Muscle of leg (tissue), 16 donors: ENCODE measurements at places on chromosomes 7 and 10. TPM values are rescaled to one million over a fixed set of nuclear protein-coding genes. Genes with fewer than 3 reads are reported as not detected.
A peak's percentile ranks its signal among the peaks of the same experiment; 100 is the strongest.

The PRSS1 gene
- not detected for total RNA-seq

The CPA1 gene
- 3.6 TPM for total RNA-seq

The KCNH2 gene
- total RNA-seq = 9.7 TPM

The COL13A1 gene
- 12.5 TPM for total RNA-seq

The ADRB1 gene
- total RNA-seq = 0.09 TPM

The PSD gene
- total RNA-seq = 6.1 TPM

The TMEM229A gene
- not detected for total RNA-seq

The MKX gene
- total RNA-seq = 14.7 TPM

GRCh38 chr7:31007634-31008033 is 43.9 kb downstream of the GHRHR start:
- no peaks in the 10 kb centered on the region for H3K27me3 ChIP-seq
- no peak overlapping the region for H3K27ac ChIP-seq
- no peak overlapping the region for H3K4me3 ChIP-seq

DNA sequence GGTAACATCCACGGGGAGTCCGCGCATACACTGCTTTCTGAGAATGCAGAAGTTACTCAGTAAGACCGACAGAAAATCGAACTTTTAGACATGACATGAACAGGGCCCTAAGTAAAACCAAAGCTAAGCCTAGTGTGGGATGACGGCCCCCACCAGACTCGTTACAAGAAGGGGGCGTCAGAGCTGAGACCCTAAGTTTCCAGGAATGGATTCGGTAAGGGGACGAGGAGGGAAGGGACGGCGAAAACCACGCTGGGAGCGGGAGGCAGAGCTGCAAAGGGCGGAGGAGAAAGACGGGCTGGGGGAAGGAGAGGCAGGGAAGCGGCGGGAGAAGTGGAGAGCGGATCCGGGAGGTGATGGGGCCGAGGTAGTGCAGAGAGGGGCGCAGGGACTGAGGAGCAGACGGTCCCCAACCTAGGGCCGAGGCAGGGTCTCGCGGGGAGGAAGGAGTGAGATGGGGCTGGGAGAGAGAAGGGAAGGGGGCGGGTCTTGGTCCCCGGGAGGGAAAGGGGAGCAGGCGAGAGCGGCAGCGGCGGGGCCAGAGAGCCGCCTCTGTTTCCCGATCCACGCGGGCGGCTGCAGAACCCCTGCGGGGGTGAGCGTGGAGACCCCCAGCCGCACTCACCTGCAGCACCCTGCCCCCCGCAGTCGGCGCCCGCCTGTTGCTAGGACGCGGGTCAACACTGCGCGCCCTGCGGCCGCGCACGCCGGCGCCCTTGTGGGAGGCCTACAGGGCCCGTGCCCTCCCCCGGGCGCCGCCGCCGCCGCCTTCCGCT is 513 bp downstream of the ODAD2 start:
- peak overlapping the region; percentile 65 for H3K27ac ChIP-seq
- no peaks in the 10 kb centered on the region for H3K36me3 ChIP-seq
- DNase-seq = peak; percentile 69
- H3K4me3 ChIP-seq = peak overlapping the region; percentile 59
- peaks cover 3% of the 10 kb centered on the region for H3K4me1 ChIP-seq
- H3K27me3 ChIP-seq = peaks cover 3% of the 10 kb centered on the region

DNA sequence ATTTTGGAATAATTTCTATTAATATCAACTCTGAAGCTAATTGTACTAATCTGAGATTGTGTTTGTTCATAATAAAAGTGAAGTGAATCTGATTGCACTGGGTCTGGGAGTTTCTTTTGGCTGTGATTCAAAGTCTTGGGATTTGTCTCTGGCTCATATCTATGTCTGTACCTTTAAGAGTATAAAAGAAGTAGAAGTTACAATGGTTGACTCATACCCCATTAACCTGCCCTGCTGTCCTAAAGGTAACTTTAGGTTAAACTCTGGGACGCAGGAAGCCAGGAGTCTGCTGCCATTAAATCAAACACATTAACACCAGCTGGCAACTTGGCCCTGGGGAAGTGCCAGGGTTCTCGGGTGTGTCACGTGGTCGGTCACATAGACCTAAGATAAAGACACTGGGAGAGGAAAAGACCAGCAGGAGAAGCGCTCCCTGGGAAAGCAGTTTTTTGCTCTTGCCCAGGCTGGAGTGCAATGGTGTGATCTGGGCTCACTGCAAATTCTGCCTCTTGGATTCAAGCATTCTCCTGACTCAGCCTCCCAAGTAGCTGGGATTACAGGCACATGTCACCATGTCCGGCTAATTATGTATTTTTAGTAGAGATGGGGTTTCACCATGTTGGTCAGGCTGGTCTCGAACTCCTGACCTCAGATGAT is 17.8 kb downstream of the SCD start:
- peak; percentile 56 for DNase-seq
- peaks cover 13% of the 10 kb centered on the region for H3K36me3 ChIP-seq
- H3K27ac ChIP-seq = no peak overlapping the region
- no peak overlapping the region for H3K4me3 ChIP-seq

DNA sequence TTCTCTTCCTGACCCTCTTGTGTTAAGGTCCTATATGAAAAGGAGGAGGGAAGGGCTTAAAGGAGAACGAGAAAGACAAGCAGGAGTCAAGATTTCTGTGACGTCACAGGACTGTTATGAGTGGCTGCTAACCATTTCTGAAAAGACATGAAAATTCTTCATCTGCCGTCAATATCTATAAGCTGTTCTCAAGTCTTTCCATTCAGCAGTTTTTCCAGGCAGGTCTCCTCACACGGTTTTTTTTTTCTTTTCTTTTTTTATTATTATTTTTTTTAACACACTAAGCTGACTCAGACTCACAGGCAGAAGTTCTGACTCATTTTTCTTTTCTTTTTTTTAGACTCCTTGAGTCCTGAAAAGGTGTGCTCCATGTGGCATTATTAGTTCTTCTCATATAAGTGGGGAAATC is 72.0 kb downstream of the DGKI start:
- H3K27me3 ChIP-seq = no peaks in the 10 kb centered on the region
- H3K27ac ChIP-seq = no peak overlapping the region
- no peaks in the 10 kb centered on the region for H3K4me1 ChIP-seq
- DNase-seq = peak; percentile 32
- H3K36me3 ChIP-seq = no peaks in the 10 kb centered on the region

DNA sequence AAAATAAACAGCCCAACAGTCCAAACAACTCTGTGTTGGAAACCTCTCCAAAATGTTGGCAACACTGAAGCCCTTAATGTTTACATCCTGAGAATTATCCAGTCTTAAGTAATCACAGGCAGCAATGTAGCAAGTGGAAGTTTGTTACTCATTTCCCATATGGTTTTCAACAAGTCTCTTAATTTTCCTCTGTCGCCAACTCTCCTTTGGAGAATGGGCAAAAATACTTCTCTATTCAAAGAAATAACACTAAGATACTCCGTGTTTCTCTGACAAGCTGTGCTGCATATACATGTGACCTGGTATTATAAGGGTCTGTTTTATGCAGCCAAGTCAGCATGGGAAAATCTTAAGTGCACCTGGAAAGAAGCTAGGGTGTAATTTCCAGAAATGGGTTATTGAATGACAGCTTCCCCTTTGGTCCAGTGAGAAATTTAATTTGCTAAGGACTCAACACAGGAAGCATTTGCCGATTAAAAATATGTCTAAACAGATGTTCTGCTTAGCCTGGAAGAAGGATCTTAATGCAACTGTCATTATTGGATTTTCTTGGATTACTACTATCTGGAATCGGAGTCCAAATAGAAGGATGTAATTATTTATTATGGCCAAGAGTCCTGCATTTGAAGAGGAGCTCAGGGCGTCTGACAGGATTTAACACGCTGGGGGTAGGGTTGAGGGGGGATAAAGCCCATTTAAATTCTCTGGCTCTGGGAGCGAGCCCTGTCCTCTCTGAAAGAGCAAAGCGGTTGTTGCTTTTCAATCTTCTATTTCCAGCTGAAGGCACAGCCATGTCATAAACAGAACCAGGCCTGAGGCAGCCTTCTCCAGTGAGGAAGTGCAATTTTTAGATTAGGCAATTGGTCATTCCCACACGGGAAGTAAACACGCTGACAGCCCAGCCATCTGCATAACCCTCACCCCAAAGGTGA is 73.1 kb downstream of the TLL2 start:
- H3K27ac ChIP-seq = peak overlapping the region; percentile 57
- peaks cover 18% of the 10 kb centered on the region for H3K4me1 ChIP-seq
- peaks cover 3% of the 10 kb centered on the region for H3K27me3 ChIP-seq
- H3K4me3 ChIP-seq = no peak overlapping the region

DNA sequence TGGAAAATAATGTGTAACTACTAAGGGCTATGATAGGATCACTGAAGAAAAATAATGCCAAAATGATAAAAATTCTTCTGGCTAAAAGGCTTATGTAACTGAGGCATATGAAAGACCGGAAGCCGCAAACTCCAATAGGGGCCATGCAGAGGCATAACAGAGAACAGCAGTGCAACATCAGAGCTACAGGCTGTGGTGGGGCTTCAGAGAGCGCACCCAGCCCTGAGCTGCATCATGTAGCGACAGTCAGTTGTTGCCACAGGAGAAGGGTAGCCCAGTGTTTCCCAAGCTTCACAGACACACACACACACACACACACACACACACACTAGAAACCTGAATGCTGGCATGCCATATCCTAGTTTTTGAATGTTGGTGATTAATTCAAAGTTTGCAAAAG is 9.3 kb downstream of the LLCFC1 start:
- DNase-seq = no peak
- H3K4me3 ChIP-seq = no peak overlapping the region
- H3K4me1 ChIP-seq = no peaks in the 10 kb centered on the region
- no peaks in the 10 kb centered on the region for H3K36me3 ChIP-seq
- H3K27ac ChIP-seq = no peak overlapping the region
- H3K27me3 ChIP-seq = no peaks in the 10 kb centered on the region

- no peaks in the 10 kb centered on the region for H3K4me1 ChIP-seq
- no peak overlapping the region for H3K27ac ChIP-seq
- H3K27me3 ChIP-seq = no peaks in the 10 kb centered on the region
- no peak overlapping the region for H3K4me3 ChIP-seq
- DNase-seq = no peak
Measured at GRCh38 chr7:67764289-67764688, 767.7 kb downstream of the TYW1 start.

- no peak for DNase-seq
- peaks cover 15% of the 10 kb centered on the region for H3K36me3 ChIP-seq
- H3K27me3 ChIP-seq = no peaks in the 10 kb centered on the region
- no peak overlapping the region for H3K4me3 ChIP-seq
- no peaks in the 10 kb centered on the region for H3K4me1 ChIP-seq
- H3K27ac ChIP-seq = no peak overlapping the region
Measured at GRCh38 chr7:114631249-114631822, 216.7 kb downstream of the FOXP2 start.

DNA sequence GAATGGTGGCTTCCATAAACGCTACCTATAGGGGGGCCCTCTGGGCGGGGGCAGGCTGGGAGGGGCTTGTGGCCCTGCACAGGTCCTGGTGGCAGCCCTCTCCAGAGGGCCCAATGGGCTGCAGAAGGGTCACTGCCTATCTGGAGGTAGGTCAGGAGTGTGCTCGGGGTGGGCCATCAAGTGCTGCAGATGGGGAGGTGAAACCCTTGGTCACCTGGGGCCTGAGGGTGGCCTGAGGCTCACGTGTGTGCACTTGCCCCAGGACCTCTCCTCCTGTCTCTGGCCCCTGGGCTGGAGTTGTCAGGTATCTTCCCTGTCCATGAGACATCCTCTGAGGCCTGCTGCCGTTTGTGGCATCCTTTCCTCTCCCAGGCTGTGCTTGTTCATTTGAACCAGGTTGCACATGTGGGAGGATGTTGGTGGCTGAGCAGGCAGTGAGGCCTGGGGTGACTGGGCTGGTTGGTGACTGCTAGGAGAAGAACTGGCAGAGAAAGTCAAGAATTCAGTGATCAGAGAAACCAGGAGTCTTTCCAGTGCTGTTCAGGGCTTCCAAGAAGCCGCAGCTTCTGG is 21.1 kb upstream of the SH2D4B start:
- peaks cover 31% of the 10 kb centered on the region for H3K4me1 ChIP-seq
- H3K36me3 ChIP-seq = peaks cover 85% of the 10 kb centered on the region
- H3K4me3 ChIP-seq = no peak overlapping the region

DNA sequence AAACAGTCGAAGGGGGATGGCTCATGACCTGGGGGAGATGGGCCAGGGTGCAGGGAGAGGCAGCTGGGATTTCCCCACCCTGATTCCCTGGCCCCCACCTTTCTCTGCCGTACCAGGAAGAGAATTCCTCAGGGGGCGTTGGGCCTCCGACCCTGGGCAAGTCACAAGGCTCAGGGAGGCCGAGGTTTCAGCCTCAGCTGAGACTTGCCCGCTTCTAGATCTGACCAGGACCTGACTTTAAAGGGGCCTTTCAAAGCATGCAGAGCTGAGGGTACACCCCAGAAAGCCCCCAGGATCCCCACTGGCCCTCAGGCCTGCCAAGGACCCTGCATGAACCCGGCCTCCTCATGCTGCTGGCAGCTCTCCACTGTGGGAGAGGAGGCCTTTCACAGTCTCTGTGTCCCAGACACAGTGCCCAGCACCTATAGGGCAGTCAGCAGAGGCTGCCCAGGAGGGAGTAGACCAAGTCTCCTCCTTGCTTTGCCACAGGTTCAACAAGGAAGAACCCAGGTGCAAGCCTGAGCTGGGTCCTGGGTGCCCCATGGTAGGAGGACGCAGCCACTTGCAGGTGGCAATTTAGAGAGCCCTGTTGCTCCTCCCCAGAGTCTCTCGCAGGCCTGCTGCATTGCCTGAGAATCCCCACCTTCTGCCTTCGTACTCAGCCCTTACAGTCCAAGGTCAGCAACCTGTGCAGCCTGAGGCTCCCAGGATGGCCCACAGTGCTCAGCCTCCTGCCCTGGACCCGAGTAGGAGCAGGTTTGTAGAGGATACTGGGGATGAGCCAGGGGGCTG is 89.3 kb downstream of the CHST15 start:
- H3K4me1 ChIP-seq = peaks cover 28% of the 10 kb centered on the region
- peaks cover 5% of the 10 kb centered on the region for H3K27me3 ChIP-seq
- DNase-seq = no peak
- peaks cover 3% of the 10 kb centered on the region for H3K36me3 ChIP-seq
- no peak overlapping the region for H3K27ac ChIP-seq
- H3K4me3 ChIP-seq = no peak overlapping the region

DNA sequence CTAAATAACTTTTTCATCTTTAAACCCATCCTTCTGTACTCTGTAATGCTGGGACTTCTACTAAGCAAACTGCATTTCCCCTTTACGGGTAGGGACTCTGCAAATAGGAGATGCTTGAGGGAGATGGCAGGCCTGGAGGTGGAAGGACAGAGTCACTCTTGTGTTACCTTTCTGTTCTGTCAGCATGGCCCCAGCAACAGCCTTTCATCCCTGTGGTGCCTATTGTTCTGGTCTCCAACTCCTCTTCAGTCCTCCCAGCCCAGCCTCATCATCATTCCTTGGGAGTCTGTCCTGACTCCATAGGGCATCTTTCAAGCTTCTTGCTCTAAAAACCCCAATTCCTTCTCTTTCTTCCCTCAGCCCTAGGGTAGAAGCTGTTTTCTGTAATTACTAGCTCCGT is 230.0 kb downstream of the SNX13 start:
- no peaks in the 10 kb centered on the region for H3K36me3 ChIP-seq
- no peaks in the 10 kb centered on the region for H3K4me1 ChIP-seq
- no peak overlapping the region for H3K27ac ChIP-seq

- peaks cover 5% of the 10 kb centered on the region for H3K27me3 ChIP-seq
- DNase-seq = no peak
- peaks cover under 1% of the 10 kb centered on the region for H3K4me1 ChIP-seq
Measured at GRCh38 chr7:8516976-8517375, 83.6 kb downstream of the NXPH1 start.

- no peak overlapping the region for H3K27ac ChIP-seq
- H3K36me3 ChIP-seq = no peaks in the 10 kb centered on the region
- H3K4me1 ChIP-seq = no peaks in the 10 kb centered on the region
- peaks cover 2% of the 10 kb centered on the region for H3K27me3 ChIP-seq
Measured at GRCh38 chr7:99943641-99944496, 14.4 kb upstream of the GJC3 start.

GRCh38 chr7:129095258-129095657 is 40.3 kb upstream of the TNPO3 start:
- no peaks in the 10 kb centered on the region for H3K36me3 ChIP-seq
- H3K27ac ChIP-seq = no peak overlapping the region
- no peak for DNase-seq
- H3K27me3 ChIP-seq = peaks cover 2% of the 10 kb centered on the region
